Neuronal stem cell (in vitro differentiated cells): ENCODE measurements at places on chromosomes 6 and 20.

DNA sequence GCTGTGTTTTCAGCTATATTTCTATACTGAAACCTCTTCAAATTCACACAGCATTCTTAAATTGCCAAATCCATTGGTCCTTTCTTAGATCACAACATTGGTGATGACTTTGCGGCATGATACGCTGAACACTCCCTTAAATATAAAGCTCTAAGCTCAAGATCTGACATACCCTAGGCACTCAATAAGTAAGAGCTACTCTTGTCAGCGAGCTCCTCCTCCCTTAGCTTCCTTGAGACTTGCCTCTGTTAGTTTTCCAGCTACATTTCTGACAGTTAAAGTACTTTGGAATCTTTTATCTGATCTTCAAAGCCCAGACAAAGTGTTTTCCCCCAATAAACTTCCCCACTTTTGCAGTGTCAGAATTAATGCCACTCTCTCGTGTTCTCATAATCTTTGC, 117.0 kb downstream of the HIVEP2 start:
- no peak overlapping the region for H3K27ac ChIP-seq
- no peaks in the 10 kb centered on the region for H3K36me3 ChIP-seq
- DNase-seq: no peak
- H3K4me1 ChIP-seq: no peaks in the 10 kb centered on the region
- H3K4me3 ChIP-seq: no peak overlapping the region
- no peaks in the 10 kb centered on the region for H3K27me3 ChIP-seq

- H3K4me1 ChIP-seq: no peaks in the 10 kb centered on the region
- no peak overlapping the region for H3K27ac ChIP-seq
- no peak overlapping the region for H3K4me3 ChIP-seq
- H3K27me3 ChIP-seq: no peaks in the 10 kb centered on the region
Measured at GRCh38 chr6:18388271-18388670, 1.1 kb downstream of the RNF144B start.

GRCh38 chr6:168451805-168452517, 11.0 kb downstream of the SMOC2 start:
- no peak for DNase-seq
- peaks cover 5% of the 10 kb centered on the region for H3K4me1 ChIP-seq
- no peak overlapping the region for H3K27ac ChIP-seq
- H3K4me3 ChIP-seq: no peak overlapping the region
- H3K27me3 ChIP-seq: no peaks in the 10 kb centered on the region
- H3K36me3 ChIP-seq: no peaks in the 10 kb centered on the region

DNA sequence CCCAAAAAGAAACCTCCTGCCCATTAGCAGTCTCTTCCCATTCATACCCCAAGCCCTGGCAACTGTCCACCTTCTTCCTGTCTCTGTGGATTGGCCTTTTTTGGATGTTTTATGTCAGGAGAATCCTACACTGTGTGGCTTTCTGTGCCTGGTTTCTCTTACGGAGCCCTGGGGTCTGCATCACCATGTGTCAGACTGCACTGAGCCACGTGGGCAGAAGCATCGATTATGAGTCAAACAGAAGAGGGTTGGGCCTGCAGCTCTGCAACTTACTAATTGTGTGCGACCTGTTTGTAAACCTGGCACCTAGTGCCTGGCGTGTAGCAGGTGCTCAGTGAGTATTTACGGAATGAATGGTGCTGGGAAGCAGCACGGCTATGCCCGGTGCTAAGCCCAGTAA, 62.6 kb downstream of the IGF2R start:
- DNase-seq: no peak
- no peaks in the 10 kb centered on the region for H3K27me3 ChIP-seq
- peaks cover 8% of the 10 kb centered on the region for H3K4me1 ChIP-seq
- H3K27ac ChIP-seq: no peak overlapping the region
- H3K4me3 ChIP-seq: no peak overlapping the region

DNA sequence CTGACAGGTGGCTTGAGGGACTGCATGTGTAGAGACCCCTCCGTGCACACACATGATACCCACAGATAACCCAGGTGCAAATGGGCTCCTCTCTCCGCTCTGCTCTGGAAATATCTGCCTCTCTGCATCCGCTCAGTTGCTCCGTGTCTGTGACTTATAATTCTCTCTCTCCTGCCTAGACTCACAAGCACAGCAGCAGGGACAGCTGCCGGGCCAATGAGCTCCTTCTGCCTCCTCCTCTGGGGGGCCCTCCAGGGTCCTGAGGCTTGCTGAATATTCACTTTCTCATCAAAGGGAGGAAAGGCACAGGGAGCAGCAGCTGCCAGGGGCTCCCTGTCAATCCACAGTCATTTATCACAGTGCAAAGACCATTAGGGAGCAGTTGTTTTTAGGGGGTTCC, 24.1 kb downstream of the LRFN2 start:
- no peaks in the 10 kb centered on the region for H3K4me1 ChIP-seq
- no peak for DNase-seq
- no peaks in the 10 kb centered on the region for H3K27me3 ChIP-seq
- no peak overlapping the region for H3K27ac ChIP-seq
- H3K36me3 ChIP-seq: no peaks in the 10 kb centered on the region

DNA sequence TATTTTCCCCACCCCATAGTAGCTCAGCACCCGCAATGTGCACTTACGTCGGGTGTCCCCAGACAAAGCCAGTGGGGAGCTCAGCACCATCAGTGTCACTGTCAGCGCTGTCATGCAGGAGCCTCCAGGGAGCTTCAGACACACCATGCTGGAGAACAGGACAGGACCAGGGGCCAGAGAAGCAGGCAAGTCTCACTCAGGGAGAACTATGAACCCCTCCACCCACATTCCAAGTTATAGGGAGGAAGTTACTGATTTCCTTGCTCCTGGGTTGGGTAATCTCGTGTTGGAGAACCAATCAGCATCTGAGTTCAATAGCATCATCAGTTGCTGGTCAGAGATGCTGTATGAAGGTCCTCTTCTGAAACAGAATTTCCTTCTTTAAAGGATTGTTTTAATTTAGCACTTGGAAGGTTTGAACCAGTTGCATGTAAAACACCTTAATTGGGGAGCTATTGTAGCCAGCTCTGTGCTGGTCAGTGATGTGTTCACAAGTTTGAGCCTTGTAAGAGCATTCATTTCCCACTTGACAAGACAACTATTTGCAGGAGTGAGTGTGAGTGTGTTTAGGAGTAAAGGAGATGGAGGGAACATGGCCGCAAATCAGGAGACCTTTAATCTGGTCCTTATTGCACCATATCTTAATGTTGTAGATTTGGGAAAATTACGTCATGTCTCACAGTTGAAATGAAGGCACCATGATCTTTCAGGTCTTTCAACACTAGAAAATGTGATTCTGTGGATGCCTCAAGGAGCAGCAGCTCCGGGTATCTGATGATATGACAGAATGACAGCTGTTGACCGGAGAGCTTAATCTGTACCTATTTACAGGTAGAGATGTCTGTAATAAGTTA, at the start of gene HLA-DRB1:
Gene HLA-DRB1 (minus strand): TSS at position 253 of the 854 bp plus-strand sequence. CDS start 106 bp downstream, at position 147.
- no peak for DNase-seq
- H3K27me3 ChIP-seq: no peaks in the 10 kb centered on the region
- H3K4me1 ChIP-seq: no peaks in the 10 kb centered on the region

- DNase-seq: no peak
- H3K27me3 ChIP-seq: no peaks in the 10 kb centered on the region
- H3K27ac ChIP-seq: no peak overlapping the region
- no peaks in the 10 kb centered on the region for H3K4me1 ChIP-seq
Measured at GRCh38 chr20:24981790-24982189, 10.8 kb downstream of the APMAP start.
